Activated naive CD4-positive, alpha-beta T cell treated with anti-CD3 and anti-CD28 coated beads, Interleukin-2, amount 10 ng/mL, durations not matched to agents 5 hours and 36 hours (primary cell): ENCODE measurements at places on chromosomes 5 and 9. TPM values are rescaled to one million over a fixed set of nuclear protein-coding genes. Genes with fewer than 3 reads are reported as not detected.

The ZDHHC11 gene
- total RNA-seq, result 8.7 TPM

The GPR150 gene
- total RNA-seq, result 1.8 TPM

The HACD4 gene
- 13.0 TPM for total RNA-seq

The STPG3 gene
- not detected for total RNA-seq

The PRR7 gene
- total RNA-seq, result 8.7 TPM

The CRHBP gene
- total RNA-seq, result not detected

The CCNJL gene
- total RNA-seq, result not detected

The IPPK gene
- 8.7 TPM for total RNA-seq
